Neural crest cell (in vitro differentiated cells): ENCODE measurements at places on chromosomes 7 and 10.

GRCh38 chr7:22426463-22427094, 69.6 kb upstream of the RAPGEF5 start:
- H3K4me1 ChIP-seq: no peaks in the 10 kb centered on the region
- H3K36me3 ChIP-seq: peaks cover 2% of the 10 kb centered on the region
- H3K27me3 ChIP-seq: no peaks in the 10 kb centered on the region
- no peak for DNase-seq
- no peak overlapping the region for H3K4me3 ChIP-seq
- H3K27ac ChIP-seq: no peak overlapping the region

- no peak overlapping the region for H3K4me3 ChIP-seq
- H3K36me3 ChIP-seq: no peaks in the 10 kb centered on the region
- H3K4me1 ChIP-seq: peaks cover 3% of the 10 kb centered on the region
- no peak for DNase-seq
These were observed 1087.1 kb upstream of the LRRN3 start for GRCh38 chr7:110003827-110004226.

DNA sequence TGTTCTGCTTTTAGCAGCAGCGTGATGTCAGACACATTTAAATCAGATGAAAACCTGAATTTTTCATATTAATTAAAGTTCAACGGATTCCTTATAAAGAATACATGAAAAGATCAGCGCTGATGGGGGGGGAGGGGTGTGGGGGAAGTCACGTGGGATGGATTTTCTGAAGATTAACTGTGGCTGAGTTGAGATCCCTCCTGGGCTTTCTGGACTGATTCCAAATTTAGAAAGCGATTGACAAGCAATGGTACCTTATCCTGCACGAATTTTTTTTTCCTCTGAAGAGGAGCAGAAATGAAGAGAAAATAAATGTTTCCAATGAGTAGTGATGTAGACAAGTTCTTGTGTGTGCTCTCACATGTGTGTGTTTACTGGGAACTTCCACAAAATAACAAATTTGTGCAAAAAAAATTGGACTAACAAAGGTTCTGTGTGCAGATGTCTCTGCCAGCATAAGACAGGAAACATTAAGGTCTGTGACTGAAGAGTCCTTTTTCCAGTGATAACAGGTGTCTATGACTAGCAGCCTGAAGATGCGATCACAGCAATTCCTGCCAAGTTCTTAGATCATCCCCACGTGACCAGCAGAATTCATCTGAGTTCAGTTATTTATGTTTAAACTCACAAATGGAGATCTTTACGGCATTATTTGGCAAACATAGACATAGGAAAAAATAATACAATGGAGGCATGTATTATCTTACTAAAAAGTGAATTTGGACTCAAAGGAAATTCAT, 585.2 kb upstream of the CELF2 start:
- no peaks in the 10 kb centered on the region for H3K27me3 ChIP-seq
- H3K27ac ChIP-seq: no peak overlapping the region
- H3K4me3 ChIP-seq: no peak overlapping the region
- peaks cover 3% of the 10 kb centered on the region for H3K36me3 ChIP-seq

- H3K36me3 ChIP-seq: no peaks in the 10 kb centered on the region
- H3K4me1 ChIP-seq: peaks cover 6% of the 10 kb centered on the region
- no peak overlapping the region for H3K4me3 ChIP-seq
- no peak for DNase-seq
- H3K27ac ChIP-seq: no peak overlapping the region
These were observed 92.9 kb downstream of the CPED1 start for GRCh38 chr7:121081327-121081936.

DNA sequence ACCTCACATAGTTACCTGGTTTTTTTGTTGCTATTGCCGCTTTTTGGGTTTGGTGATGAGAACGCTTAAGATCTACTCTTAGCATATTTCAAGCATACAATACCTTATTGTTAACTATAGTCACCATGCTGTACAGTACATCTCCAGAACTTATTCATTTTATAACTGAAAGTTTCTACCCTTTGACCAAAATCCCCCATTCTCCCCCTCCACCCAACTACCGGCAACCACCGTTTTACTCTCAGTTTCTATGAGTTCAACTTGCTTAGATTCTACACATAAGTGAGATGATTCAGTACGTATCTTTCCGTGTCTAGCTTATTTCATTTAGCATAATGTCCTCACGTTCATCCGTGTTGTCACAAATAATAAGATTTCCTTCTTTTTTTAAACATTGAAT, 86.7 kb upstream of the IL6 start:
- H3K4me1 ChIP-seq: no peaks in the 10 kb centered on the region
- no peaks in the 10 kb centered on the region for H3K27me3 ChIP-seq
- no peak overlapping the region for H3K4me3 ChIP-seq
- no peak for DNase-seq
- no peak overlapping the region for H3K27ac ChIP-seq

DNA sequence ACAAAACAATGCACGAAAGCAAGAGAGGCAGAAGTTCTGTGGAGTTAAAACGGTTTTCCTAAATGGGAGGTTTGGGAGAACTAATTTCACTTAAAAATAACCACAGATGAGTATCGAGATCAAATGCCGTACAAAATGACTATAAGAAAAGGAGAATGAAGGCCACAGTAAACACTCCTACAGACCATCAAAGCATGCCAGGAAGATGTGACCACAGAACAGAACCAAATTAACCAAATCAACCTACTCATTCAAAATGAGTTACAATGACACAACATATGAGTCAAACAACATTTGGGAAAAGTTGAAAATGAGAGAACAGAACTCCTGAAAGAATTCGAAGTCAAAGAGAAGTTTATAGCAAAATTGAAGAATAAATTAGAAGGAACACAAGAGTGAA, 24.3 kb upstream of the DOCK1 start:
- no peaks in the 10 kb centered on the region for H3K36me3 ChIP-seq
- H3K4me3 ChIP-seq: no peak overlapping the region
- no peak overlapping the region for H3K27ac ChIP-seq
- DNase-seq: no peak

DNA sequence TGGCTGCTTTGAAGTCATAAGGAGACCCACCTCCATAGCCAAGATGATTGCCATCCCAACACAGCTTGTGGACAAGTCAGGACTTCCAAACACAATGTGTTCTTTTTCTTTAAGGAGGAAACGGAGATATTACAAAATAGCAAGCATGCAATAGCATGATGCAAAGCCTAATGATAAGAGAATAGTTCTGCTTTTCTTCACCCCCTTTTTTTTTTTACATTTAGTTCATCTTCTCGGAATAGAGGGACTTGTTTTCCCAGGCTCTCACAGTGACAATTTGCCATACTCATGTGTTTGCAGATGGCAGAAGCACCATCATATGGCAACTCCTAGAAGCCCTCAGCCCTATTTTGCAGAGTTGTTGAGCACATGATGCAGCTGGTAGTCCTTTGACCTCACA, 119.8 kb downstream of the ITGB8 start:
- peaks cover 2% of the 10 kb centered on the region for H3K36me3 ChIP-seq
- no peaks in the 10 kb centered on the region for H3K27me3 ChIP-seq
- DNase-seq: no peak
- no peaks in the 10 kb centered on the region for H3K4me1 ChIP-seq

- no peaks in the 10 kb centered on the region for H3K36me3 ChIP-seq
- no peaks in the 10 kb centered on the region for H3K27me3 ChIP-seq
- no peak overlapping the region for H3K27ac ChIP-seq
- DNase-seq: no peak
- H3K4me1 ChIP-seq: peaks cover 8% of the 10 kb centered on the region
- H3K4me3 ChIP-seq: no peak overlapping the region
These were observed 30.6 kb upstream of the RHOBTB1 start for GRCh38 chr10:60974463-60975149.

- H3K36me3 ChIP-seq: no peaks in the 10 kb centered on the region
- H3K4me3 ChIP-seq: no peak overlapping the region
- H3K27ac ChIP-seq: no peak overlapping the region
- peaks cover 14% of the 10 kb centered on the region for H3K27me3 ChIP-seq
- H3K4me1 ChIP-seq: no peaks in the 10 kb centered on the region
These were observed 11.9 kb downstream of the HECW1 start for GRCh38 chr7:43124388-43124787.

DNA sequence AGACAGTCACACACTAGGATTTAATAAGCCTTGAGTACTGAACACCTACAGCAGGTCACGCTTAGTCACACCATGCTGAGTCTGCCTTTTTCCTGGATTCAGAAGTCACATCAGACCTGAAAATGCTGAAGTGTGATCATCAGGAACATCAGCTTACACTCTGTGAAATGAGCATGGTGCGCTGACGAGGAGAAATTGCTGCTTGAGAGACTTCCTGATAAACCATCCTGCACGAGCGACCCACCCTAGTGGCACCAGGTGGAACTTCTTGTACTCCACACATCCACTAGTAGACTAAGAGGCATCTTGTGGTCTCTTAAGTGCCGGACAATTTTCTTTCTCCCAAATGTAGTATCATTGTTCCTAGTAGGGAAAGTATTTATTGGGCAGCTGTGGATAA, 51.8 kb upstream of the MRLN start:
- H3K36me3 ChIP-seq: peaks cover 15% of the 10 kb centered on the region
- H3K4me1 ChIP-seq: peaks cover 25% of the 10 kb centered on the region
- DNase-seq: peak; percentile 5
- no peaks in the 10 kb centered on the region for H3K27me3 ChIP-seq

GRCh38 chr7:127702938-127703337, 50.9 kb downstream of the SND1 start:
- H3K27me3 ChIP-seq: no peaks in the 10 kb centered on the region
- peaks cover 28% of the 10 kb centered on the region for H3K36me3 ChIP-seq
- no peak for DNase-seq
- H3K27ac ChIP-seq: no peak overlapping the region
- no peak overlapping the region for H3K4me3 ChIP-seq
- H3K4me1 ChIP-seq: no peaks in the 10 kb centered on the region

DNA sequence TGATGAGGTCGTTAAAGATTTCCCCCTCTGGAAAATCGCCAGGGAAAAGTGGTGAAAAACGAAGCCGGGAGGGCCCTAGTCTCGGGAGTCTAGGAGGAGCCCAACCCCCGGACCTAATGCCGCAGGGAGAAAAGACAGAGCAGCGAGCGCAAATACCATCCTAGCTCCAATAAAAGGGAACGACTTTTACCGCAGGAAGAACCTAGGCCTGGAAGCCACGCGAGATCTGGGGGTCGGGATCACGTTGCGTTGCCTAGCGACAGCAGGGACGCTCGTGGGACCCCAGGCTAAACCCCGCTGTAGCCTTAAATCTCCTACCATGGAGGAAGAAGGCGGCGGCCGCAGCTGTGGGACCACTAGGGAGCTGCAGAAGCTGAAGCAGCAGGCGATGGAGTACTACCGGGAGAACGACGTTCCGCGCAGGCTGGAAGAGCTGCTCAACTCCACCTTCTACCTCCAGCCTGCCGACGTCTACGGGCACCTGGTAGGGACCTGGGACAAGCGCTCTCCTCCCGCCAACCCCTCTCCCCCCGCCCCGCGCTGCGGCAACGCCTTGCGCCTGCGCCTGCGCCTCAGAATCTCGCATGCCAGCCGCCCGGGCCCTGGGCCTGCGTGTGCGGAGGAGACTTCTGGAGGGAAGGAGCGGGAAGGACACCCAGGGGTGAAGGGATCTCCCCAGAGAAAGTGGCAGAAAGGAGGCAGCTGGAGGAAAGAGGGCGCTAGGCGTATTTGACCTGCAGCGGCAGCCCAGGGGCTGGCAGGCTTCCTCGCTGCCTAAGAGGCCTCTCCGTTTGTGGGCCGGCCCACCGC, at the start of gene ENO4:
ENO4 (plus strand) TSS at position 252 of the 810 bp plus-strand sequence; CDS start at position 320, 68 bp downstream.
- H3K36me3 ChIP-seq: no peaks in the 10 kb centered on the region
- H3K4me3 ChIP-seq: peak within 1 kb of the TSS; percentile 95
- DNase-seq: peak; percentile 75
- H3K27me3 ChIP-seq: peaks cover 21% of the 10 kb centered on the region
- H3K4me1 ChIP-seq: peaks cover 17% of the 10 kb centered on the region

DNA sequence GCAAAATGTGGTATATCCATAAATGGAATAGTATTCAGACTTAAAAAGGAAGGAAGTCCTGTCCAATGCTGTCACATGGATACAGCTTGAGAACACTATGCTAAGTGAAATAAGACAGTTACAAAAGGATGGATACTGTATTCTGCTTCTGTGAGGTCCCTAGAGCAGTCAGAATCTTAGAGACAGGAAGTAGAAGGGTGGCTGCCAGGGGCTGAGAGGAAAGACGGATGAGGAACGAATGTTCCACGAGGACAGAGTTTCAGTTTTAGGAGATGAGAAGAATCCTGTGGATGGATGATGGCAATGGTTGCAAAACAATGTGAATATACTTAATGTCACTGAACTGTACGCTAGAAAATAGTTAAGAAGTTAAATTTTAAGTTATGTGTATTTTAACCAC, 3.8 kb downstream of the PRKCQ start:
- peaks cover 27% of the 10 kb centered on the region for H3K4me1 ChIP-seq
- DNase-seq: no peak
- peaks cover 61% of the 10 kb centered on the region for H3K27me3 ChIP-seq
- no peaks in the 10 kb centered on the region for H3K36me3 ChIP-seq
- H3K27ac ChIP-seq: no peak overlapping the region

DNA sequence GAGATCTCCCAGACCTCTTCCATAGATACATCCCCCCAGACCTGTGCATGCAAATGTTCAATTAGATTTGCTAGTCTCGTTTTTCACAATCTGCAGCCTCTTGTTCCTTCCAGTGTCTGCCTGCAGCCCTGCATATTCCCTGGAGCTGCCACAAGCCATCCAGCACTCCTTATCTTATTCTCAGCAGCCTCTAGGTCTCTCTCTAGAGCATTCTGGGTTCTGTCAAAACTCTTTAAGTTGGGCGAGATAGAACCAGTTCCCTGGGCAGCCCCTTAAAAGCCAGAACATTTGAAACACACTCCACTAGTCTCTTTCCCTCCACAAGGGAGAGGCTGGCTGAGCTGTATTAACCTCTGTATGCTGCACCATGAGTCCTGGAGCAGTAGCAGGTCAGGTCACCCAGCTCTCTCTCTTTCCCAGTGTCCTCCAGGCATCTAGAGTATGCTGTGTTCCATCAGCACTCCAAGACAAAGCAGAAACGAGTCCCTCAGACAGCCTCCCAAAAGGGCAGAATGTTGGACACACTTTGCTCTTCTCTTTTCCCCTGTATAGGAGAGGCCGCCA, 20.6 kb upstream of the MCM10 start:
- H3K36me3 ChIP-seq: no peaks in the 10 kb centered on the region
- no peaks in the 10 kb centered on the region for H3K27me3 ChIP-seq
- H3K4me1 ChIP-seq: peaks cover 4% of the 10 kb centered on the region
- DNase-seq: no peak
- H3K27ac ChIP-seq: no peak overlapping the region

- no peaks in the 10 kb centered on the region for H3K36me3 ChIP-seq
- no peak overlapping the region for H3K4me3 ChIP-seq
- DNase-seq: no peak
These were observed 5.5 kb upstream of the ADCY1 start for GRCh38 chr7:45568536-45569289.

DNA sequence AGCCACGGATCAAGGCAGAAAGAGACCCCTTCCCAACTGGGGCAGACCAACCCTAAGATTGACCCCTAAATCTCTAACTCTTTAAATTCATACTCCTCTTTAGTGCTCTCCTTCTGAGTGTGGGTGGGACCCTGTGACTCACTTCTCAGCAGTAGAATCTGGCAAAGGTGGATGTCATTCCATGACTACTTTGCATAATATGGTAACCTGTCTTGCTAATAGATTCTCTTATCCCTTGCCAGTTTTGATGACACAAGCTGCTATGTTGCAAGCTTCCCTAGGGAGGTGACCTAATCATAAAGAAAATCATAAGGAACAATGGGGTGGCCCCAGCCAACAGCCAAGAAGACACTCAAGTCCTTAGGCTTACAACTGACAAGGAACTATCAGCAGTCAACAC, 155.4 kb upstream of the VWC2 start:
- H3K4me3 ChIP-seq: no peak overlapping the region
- DNase-seq: no peak
- no peak overlapping the region for H3K27ac ChIP-seq
- no peaks in the 10 kb centered on the region for H3K27me3 ChIP-seq

GRCh38 chr10:25766687-25767221, 167.3 kb upstream of the MYO3A start:
- H3K27ac ChIP-seq: peak overlapping the region; percentile 68
- H3K4me3 ChIP-seq: peak overlapping the region; percentile 86
- peak; percentile 7 for DNase-seq
